ENCODE measurements at places on chromosomes 4 and X.

DNA sequence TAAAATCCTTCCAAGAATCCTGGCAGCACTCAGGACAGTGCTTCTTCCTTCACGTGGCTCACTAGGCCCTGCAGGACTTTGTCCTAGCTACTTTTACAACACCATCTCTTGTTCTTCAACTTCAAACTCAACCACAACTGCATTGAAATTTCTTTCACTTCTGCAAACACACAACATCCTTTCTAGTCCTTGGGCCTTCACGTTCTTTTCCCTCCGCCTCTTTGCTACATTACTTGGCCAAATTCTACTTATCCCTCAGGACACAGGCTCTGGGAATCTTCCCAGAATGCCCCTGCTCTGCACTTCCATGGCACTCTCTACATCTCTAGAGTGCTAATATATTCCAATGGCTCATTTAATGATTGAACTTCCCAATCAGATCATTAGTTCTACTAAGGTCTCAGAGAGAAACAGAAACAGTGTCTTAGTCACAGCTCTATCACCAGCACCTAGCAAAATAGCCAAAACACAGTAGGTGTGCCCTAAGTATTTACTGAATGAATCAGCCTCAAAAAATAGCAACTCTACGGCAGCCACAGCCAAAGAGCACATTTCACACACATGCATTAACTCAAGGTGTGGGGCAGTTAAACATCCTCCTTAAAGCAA is 73.3 kb downstream of the MANBA start:
- DNase-seq, result no peak

DNA sequence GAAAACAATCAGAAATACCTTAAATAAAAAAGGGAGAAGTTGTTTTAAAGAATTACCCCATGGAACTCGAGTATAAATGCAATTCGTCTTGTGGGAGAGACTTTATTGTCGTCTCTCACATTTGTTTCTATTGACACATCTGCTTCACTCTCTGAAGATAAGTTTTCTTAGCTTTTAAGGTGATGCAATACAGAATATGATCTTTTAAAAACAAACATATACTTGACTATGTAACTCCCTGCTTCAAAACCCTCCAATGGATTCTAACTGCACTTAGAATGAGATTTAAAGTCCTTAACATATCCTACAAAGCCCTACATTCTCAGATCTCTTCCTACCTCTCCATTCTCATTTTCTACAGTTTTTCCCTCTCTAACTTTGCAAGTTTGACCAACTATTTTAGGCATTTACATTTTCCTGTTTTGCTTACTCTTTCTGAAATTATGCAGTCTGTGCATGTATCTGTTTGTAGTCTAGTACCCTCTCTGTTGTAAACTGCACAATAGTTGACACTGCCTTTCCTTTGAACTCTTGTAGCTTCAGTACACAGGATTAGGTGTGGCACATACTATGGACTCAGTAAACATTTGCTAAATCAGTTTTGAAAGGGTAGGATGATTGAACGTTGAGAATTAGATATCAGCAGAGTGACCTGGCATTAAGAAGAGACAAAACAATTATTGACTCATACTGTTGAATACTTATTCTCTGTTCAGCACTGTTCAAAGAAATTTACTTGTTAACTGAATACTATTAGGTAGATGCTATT is 59.8 kb downstream of the AGTR2 start:
- no peak for DNase-seq

DNA sequence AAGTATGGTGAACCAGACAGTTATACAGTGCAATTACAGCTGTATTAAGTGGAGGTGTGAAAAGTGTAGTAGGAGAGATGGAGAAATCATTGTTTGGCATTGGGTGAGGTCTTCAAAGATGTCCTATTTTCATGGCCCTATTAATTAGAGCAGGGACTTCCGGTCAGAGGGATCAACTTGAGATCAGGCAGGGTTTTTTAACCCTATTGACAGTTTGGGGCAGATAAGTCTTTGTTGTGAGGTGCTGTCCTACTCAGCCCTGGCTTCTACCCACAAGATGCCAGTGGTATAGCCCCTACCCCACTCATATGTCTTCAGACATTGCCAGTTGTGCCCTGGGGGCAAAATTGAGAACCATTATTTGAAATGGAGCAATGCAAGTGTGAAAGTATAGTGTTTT is 9.9 kb downstream of the USP9X start:
- DNase-seq, result no peak

DNA sequence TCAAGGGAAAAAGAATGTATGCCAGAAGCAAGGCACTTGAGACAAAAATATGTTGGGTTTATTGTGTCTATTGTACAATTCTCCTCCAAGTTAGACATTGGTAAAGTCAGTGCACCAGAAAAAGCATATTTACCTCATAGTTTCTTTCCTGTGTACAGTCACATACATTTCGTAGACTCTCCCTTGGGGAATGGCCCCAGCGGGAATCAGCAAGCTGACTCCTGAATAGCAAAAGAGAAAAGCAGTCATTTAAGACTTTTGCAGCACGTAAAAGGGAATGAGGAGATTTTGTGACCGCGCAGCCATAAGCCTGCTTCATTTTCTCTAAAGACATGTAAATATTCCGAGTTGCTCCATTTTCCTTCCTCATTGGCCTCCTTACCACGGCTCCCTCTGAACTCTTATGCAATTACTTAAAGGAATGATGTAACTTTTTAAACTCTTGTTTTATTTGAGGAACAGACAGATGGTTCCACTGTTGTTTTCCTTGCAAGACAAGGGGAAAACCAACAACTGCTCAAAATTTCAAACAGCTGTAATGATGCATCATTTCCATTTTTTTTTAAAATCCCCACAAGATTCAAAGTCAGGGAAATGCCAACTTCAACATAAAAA is 332.7 kb downstream of the UNC5C start:
- DNase-seq, result no peak

- DNase-seq, result no peak
These were observed 150.6 kb downstream of the GPM6A start for GRCh38 chr4:175661437-175661836.

GRCh38 chr4:182916483-182917181 is 554 bp downstream of the DCTD start:
- DNase-seq, result peak; percentile 32

DNA sequence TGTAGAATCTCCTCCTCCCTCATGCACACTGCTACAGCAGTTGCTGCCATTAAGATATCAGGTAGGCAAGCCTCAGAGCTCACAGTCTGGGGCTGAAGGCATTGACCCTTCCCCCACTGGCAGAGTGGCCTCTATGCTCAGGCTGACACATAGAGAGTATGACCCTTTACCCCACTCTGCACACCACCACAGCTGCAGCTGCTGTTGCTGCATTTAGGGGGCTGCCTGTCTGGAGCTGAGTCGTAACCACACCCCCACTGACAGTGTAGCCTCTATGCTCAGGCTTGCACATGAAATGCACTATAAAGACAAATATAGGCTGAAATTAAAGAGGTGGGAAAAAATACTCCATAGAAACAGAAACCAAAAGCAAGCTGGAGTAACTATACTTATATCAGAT is 289.3 kb upstream of the PABPC4L start:
- no peak for DNase-seq

Measured in DMS153 (cell line).